Activated T-cell treated with anti-CD3 and anti-CD28 coated beads for 4 hours (primary cell): ENCODE measurements at places on chromosomes 6 and 20.

- no peak for DNase-seq
Measured at GRCh38 chr20:19096843-19097242, 115.6 kb upstream of the SLC24A3 start.

DNA sequence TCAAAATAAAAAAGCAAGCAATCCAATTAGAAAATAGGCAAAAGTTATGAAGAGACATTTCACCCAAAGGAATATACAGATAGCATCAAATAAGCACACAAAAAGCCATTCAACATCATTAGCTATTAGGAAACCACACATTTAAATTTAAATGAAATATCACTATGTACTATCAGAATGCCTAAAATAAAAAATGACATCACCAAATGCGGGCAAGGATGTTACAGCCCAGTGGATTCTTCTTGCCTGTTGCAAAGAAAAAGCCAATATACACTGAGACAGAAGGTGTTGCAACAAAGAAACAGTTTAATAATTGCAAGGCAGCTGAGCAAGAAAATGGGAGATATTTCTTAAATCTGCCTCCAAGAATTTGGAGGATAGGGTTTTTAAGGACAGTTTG lies 31.0 kb upstream of the MBOAT1 start:
- no peak for DNase-seq

- no peak for DNase-seq
Measured at GRCh38 chr6:34524971-34525370, 31.2 kb downstream of the SPDEF start.

- DNase-seq: no peak
Measured at GRCh38 chr6:42177514-42178364, 4.6 kb downstream of the GUCA1A start.

GRCh38 chr6:116210750-116211425 lies 43.0 kb downstream of the TSPYL4 start:
- no peak for DNase-seq

- DNase-seq: no peak
Measured at GRCh38 chr20:46557231-46557956, 6.9 kb upstream of the OCSTAMP start.

DNA sequence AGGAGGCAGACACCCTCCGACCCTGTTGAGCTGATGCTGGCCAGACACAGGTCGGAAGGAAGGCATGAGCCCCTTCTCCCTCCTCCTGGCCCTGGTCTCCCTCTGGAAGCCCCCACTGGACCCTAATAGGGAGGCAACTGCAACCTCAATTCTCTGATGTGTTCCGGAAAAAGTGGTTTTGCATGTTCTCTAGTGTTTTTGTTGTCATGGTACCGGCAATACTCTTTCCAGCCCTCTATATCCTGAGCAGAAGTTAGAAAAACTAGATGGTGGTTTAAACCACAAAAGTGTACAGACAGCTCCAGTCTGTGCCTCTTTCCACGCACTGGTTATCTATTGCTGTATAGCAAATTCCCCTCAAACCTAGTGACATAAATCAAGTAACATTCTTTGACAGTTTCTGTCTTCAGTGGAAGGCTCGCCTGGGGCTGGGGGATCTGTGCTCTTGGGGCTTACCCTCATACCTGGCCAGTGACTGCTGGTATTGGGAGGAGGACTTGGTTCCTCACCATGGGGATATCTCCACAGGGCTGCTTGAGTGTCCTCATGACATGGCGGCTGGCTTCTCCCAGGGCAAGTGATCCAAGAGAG lies 37.0 kb downstream of the SYTL3 start:
- peak; percentile 3 for DNase-seq

DNA sequence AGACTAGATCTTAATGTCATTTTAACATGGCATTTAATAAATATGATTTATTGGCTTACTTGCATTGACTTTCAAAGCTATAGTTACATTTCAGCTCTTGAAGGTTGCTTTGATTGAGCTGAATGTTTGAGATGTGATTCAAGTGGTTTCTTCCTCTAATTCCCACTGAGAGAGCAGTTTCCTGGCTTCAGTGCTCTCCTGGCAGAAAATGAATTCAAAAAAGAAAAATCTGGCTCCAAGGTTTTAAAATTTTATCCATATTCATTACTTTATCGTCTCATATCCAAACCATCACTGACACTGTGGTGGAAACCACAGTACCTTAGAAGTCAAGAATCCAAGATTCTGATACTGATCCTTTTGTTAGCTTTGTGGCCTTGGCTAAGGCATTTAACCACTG lies 263.1 kb upstream of the HSF2 start:
- DNase-seq: no peak

DNA sequence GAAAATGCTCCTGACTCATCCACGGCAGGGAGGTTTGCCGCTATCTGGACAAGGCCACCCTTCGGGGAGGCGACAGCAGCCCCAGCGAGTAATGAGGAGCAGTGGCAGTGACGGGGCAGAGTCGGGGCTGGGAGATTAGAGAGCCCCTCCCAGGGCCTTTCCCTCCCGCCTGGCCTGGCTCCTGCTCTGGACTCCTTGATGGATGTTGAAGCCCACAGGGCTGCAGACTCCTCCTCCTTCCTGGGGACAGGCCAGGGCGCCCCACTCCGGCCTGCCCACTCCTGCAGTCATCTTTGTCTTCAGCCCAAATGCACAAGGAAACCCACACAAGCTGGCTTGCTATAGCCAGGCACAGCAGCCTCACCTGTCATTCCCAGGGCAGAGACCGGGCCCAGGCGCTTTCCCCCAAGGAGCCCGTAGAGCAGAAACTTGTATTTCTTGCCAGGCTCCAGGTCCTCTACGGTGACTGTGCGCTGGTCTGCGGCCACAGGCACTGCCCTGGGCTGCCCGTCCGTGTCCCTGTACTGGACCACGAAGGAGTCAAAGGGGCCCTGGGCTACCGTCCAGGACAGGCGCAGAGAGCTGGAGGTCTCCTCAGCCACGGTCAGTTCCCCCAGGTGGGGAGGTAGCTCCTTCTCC lies 7.7 kb downstream of the CYP21A2 start:
- DNase-seq: no peak

DNA sequence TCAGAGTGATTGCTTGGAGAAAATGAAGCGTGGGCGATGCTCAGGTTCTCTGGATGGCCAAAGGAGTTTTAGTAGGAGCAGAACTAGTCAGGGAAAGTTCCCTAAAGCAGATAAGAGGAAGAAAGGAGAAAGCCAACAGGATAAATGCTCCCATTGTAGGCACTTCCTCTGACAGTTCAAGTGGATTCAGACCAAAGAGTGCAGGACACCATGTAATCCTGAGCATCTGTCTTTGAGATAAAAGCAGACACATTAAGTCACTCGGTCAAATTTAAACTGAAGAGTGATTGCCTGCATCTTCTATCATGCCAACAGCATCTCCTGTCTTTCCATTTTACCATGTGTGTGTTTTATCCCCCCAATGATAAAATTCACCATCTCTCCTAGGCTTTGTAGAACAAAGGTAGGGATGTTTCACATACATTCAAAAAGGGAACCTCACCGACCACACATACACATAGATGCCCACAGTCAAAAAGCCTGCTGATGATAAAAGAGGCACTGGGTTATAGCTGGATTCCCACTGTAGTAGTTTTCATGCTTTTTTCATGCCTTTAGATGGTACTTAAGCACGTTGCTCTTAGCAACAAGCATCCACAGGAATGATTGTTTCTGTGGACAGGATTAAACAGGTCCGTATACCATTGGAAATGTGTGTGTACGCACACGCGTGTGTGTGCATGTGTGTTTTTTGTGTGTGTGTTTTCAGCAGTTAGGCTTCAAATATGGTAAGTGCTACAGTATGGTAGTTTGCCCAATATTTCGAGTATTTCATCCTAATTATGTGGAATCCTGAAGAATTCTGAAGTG lies 7.0 kb downstream of the GRIK2 start:
- no peak for DNase-seq

GRCh38 chr6:114997813-114998292 lies 655.0 kb upstream of the HS3ST5 start:
- no peak for DNase-seq

GRCh38 chr6:1597924-1598323 lies 11.8 kb upstream of the FOXC1 start:
- no peak for DNase-seq

- no peak for DNase-seq
Measured at GRCh38 chr20:19498756-19499155, 259.3 kb upstream of the RIN2 start.
